CD4-positive, alpha-beta T cell treated with Interleukin-4 for 1 hour (primary cell): ENCODE measurements at places on chromosomes 12 and 14.

GRCh38 chr12:60100160-60100559, 504.3 kb downstream of the SLC16A7 start:
- no peak for DNase-seq

DNA sequence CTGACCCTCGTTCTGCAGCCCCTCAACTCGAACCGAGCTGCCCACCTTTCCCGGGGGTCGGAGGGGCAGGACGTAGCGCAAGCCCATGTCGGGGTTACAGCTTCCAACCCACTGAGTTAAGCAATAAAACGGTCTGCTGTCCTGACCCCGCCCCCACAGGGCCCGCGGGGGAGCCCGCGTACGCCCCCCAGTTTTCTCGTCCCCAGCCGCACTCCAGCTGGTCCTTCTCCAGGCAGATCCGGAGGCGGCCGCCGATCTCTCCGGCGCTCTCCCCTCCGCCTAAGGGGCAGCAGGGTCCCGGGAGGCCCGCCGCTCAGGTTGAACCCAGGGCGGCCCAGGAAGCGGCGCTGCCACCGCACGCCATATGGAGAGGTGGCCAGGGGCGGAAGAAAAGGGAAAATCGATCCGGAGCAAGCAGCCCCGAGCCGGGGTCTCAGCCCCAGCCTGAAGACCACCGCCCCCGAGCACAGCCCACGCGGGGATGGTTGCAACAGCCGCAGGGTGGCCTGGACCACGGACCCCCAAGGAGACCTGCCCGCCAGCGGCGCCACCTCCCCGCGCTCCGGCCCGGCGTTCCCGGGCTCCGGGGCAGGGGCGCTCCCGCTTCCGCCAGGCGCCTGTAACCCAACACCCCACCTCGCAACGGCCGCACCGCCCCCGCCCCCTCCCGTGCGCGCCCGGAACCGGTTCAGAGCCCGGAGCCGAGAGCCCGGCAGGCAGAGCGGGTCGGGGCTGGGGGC, 760 bp downstream of the ACTN1 start:
- DNase-seq, result peak; percentile 26

- DNase-seq, result no peak
These were observed 54.1 kb downstream of the DUSP16 start for GRCh38 chr12:12508612-12509011.

DNA sequence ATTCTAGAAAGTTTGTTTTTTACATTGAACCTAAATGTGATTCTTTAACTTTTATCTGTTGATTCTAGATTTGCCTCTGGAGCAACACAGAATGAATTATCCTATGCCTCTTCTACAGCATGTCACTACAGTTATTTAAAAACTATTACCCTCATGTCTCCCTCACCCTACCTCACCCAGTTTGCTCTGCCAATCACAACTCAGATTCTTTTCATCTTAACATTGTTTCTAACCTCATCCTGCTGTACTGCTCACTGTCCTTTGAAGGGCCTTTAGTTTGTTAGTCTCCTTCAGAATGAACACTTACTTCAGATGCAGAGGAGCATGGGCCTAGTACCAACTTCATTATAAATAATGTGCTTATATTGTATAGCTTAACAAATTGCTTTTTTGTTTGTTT, 21.5 kb downstream of the YLPM1 start:
- DNase-seq, result no peak

DNA sequence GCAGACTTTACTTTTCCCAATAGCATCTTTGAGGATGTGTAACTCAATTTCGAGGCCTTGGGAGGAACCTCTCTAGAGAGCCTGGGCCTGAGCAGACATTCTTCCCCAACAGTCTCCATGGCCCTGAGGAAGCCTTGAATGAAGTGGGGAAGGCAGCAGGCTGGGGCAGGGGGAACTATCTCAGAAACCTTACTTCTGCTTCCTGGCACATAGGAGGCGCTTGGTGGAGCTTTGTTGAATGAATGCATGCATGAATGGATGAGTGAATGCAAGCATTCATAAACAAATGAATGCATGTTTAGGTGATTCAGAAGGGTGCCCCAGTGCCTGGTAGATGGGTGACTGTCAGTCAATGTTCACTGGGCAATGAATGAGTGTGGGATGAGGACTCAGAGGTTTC, 58.3 kb downstream of the GALNT16 start:
- DNase-seq, result no peak

DNA sequence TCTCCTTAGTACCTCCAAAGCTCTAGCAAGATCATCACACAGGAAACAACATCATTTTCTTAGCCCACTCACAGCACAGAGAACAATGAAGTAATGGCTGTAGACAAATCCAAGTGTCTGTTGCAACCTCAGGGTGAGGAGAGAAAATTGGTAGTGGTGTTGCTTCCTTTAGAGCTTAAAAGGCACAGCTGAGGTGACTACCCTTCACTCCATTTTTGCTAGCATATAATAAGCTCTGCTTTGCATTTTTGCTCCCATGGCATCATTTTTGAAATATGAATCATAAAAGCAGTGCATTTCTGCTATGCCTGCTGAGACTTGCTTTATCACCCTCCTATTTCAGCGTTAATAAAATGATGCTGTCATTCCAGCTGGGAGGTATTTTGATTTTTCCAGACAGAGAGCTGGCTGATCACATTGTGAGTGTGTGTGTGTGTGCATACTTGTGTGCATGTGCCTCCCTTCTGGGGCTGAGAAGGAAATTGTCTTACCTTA, 18.5 kb upstream of the PCNX1 start:
- DNase-seq, result no peak

DNA sequence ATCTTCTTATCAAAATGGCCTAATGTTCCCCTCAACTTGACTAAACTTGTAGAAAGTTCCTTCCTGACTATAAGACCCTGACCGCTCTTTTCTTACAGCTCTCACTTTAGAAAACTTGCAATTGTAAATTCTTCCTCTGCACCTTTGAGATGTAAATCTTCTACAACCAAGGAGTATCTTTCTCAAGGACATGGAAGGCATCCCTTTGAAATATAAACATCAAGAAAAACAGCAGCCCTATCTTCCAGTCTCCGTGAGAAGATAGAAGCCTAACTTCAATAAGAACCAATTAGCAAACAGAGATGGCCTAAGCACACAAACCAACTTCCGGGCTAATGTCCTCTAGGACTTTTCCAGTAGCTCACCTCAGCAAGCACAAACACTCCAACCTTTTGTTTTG, 210.3 kb downstream of the CPNE8 start:
- DNase-seq, result no peak

DNA sequence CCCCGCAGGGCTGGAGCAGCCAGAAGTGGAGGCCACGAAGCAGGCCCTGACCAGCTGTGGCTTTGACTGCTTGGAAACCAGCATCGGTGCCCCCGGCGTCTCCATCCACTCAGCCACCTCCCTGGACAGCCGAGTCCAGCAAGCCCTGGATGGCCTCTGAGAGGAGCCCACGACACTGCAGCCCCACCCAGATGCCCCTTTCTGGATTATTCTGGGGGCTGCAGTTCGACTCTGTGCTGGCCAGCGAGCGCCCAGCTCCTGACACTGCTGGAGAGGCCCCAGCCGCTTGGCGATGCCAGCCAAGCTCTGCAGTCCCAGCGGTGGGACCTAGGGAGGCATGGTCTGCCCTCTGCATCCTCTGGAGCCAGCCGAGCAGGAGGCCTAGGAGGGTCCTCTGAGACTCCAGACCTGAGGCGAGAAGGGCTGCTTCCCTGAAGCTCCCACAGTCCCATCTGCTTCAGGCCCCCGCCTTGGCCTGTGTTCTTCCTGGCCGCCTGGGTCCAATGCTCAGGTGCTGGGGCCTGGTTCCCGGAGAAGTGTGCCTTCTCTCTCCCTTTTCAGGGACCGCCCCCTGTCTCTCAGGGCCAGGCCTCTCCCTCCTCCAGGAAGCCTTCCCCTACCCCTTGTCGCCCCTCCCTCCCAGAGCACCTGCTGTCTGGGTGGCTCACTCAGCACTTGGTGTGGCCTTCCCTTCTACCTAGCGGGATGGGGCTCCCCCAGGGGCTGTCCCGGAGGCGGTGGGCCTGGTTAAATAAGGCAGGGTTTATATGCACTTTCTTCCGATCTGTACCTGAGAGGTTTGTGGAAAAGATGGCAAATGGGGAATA, 23.0 kb downstream of the MVK start:
- DNase-seq, result no peak

GRCh38 chr14:61569812-61570548, 125.3 kb upstream of the HIF1A start:
- DNase-seq, result peak; percentile 19

DNA sequence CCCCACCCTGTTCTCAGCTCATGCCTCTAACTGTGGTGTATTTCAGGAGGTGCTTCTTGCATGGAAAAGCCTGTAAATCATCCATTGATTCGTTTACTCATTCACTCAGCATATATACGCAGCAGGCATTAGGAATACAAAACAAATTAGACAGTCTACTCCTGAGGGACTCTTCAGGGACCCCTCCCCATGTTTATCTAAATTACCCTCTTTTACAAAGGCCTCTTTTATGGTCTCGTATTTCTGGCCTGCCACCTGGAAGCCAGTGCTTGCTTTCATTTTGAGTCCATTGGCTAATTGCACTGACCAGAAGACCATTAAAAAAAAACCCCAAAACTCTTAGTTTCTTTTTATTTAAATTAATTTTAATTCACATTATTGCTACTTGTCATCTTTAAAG, 134.4 kb downstream of the DACT1 start:
- no peak for DNase-seq

- no peak for DNase-seq
These were observed 349.9 kb downstream of the C12orf50 start for GRCh38 chr12:87679251-87679650.
